Smooth muscle cell of the pulmonary artery (primary cell): ENCODE measurements at places on chromosomes 1 and 21. TPM values are rescaled to one million over a fixed set of nuclear protein-coding genes. Genes with fewer than 3 reads are reported as not detected.

PRDM16 gene
- 11.6 and 25.9 TPM in 2 replicates for total RNA-seq

GGPS1 gene
- total RNA-seq: 28.5 and 31.1 TPM in 2 replicates

PPFIA4 gene
- 32.2 and 39.6 TPM in 2 replicates for total RNA-seq

IGSF5 gene
- not detected in 2 replicates for total RNA-seq

DCLRE1B gene
- 1.7 and 1.8 TPM in 2 replicates for total RNA-seq

RGS4 gene
- 792 and 809 TPM in 2 replicates for total RNA-seq

RIT1 gene
- total RNA-seq: 33.6 and 39.7 TPM in 2 replicates

NPHS2 gene
- not detected in 2 replicates for total RNA-seq

RIIAD1 gene
- not detected in 2 replicates for total RNA-seq

PDIK1L gene
- 3.5 and 4.1 TPM in 2 replicates for total RNA-seq

PDPN gene
- 1.1 and 17.3 TPM in 2 replicates for total RNA-seq

HCN3 gene
- 0.91 and 1.4 TPM in 2 replicates for total RNA-seq

PFKFB2 gene
- 5.5 and 9.5 TPM in 2 replicates for total RNA-seq

GJA5 gene
- 2.9 and 38.4 TPM in 2 replicates for total RNA-seq

HPDL gene
- 0.33 and 0.86 TPM in 2 replicates for total RNA-seq

PCP4 gene
- not detected in 2 replicates for total RNA-seq

KIAA0040 gene
- total RNA-seq: 1.5 TPM in 2 replicates

MROH9 gene
- 0.07 and 0.39 TPM in 2 replicates for total RNA-seq

NFIA gene
- total RNA-seq: 8.3 and 13.6 TPM in 2 replicates

FOXD2 gene
- total RNA-seq: 0.10 and 0.20 TPM in 2 replicates

CD5L gene
- not detected in 2 replicates for total RNA-seq

ANKRD34A gene
- 0.98 and 1.2 TPM in 2 replicates for total RNA-seq
